ENCODE measurements at places on chromosomes 5 and 9. TPM values are rescaled to one million over a fixed set of nuclear protein-coding genes. Genes with fewer than 3 reads are reported as not detected.

DNA sequence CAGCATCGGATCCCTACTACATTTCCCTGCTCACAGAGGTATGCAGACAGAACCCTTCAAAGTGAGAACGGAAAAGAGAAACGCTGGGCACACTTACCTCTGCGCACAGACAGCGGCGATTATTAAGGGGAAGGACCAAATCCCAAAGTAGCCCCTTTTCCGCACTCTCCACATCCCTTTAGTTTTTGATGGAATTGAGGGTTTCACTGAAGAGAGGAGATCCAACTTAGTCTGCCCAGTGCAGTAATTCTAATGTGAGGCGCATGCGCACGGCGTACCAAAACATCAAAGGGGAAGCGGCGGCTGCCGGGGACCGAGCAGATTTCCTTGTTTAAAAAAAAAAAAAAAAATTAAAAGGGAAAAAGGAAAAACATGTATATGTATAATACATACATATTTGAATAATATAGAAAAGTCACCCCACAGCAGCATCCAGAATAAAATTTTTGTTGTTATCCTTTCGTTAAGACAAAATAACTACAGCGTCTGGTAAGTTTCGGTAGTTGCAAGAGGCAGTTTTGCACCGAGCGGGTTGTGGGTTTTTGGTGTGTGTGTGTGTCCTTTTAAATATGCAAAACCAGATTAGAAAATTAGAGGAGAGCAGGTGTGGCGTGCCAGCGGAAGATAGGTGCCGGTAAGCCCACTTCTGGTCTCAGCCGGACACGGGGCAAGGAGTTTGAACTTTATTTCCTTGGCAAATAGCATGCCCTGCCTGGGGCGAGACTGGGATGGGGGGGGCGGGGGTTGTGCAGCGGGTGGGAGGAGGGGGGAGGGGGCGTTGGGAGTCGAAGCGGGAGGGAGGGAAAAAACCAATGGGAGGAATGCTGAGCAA lies at the start of gene GABRB2:
TSS of gene GABRB2 (minus strand) at position 256 of the 832 bp plus-strand sequence. CDS start at position 174, 82 bp downstream.
- H3K4me3 ChIP-seq, result peak within 1 kb of the TSS; percentile 77
- peaks cover 4% of the 10 kb centered on the region for H3K4me1 ChIP-seq
- no peak for DNase-seq
- H3K27me3 ChIP-seq, result peaks cover 35% of the 10 kb centered on the region
- no peak within 1 kb of the TSS for H3K27ac ChIP-seq

DNA sequence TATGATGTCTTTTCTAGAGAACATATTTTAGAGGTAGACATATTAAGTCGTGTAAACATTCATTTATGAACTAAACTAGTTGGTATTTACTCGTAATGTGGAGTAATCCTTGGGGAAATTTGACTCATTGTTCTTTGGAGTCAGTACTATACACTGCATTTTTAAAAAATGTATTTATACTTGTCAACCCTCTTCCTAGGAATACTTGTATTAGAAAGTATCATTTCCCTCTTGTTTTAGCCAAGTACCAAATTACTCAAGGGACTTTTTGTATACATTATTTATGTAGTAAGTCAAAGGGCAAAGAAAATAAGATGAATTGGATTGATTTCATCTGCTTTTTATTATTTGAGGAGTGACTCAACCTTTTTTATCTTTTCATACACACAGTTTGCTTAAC lies 248.1 kb upstream of the IZUMO3 start:
- no peaks in the 10 kb centered on the region for H3K4me1 ChIP-seq
- DNase-seq, result no peak
- H3K27ac ChIP-seq, result no peak overlapping the region
- H3K27me3 ChIP-seq, result no peaks in the 10 kb centered on the region
- no peaks in the 10 kb centered on the region for H3K36me3 ChIP-seq

DNA sequence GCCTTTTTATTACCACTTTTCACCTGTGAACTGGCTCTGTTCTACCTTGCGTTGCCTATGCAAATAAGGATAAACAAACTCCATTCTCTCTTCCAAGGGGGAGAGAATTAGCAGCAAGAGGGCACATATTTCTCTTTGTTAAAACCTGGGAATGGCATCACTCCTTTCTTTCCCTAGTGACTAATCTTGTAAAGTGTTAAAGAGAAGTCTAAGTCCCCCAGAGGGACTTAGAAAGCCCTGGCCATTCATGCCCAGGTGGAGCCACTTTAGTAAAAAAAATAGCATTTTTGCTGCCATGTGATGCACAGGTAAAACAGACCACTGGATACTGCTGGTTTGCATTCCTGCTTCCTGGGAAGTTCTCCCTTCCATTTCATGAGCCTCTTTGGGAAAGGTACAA lies 148.4 kb downstream of the MAN2A1 start:
- no peak overlapping the region for H3K4me3 ChIP-seq
- no peaks in the 10 kb centered on the region for H3K4me1 ChIP-seq
- peaks cover 8% of the 10 kb centered on the region for H3K36me3 ChIP-seq
- no peak overlapping the region for H3K27ac ChIP-seq

DNA sequence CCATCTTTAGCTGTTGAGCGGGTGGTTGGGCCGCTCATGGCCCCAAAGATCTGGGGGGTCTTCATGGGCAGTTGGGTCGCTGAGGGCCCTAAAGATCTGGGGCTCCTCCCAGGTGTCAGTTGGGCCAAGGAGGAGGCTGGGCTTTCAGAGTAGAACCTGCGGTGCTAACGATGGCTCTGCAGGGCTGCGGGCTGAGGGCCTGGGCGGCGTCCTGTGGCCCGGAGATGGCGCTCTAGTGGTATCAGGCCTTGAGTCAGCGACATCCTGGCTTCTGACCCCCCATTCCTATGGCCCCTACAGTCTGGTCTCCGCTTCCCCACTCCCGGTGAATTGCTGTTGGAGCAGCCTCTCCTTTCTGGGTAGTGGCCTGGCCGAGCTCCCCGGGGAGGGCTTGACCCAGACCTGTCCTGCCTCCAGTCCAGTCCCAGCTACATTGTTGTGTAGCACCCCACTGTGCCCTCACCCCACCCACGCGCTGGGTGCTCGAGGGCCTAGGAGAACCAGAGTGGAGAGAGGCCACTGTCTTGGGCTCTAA lies 640 bp downstream of the C5orf58 start:
- no peaks in the 10 kb centered on the region for H3K4me1 ChIP-seq
- H3K36me3 ChIP-seq, result no peaks in the 10 kb centered on the region
- no peak overlapping the region for H3K27ac ChIP-seq
- H3K27me3 ChIP-seq, result no peaks in the 10 kb centered on the region
- no peak overlapping the region for H3K4me3 ChIP-seq

- no peak for DNase-seq
- no peaks in the 10 kb centered on the region for H3K27me3 ChIP-seq
- H3K27ac ChIP-seq, result no peak overlapping the region
- no peaks in the 10 kb centered on the region for H3K4me1 ChIP-seq
Measured at GRCh38 chr5:108487951-108488350, 106.1 kb upstream of the FBXL17 start.

ECSCR gene
- 0.70 TPM for total RNA-seq

DNA sequence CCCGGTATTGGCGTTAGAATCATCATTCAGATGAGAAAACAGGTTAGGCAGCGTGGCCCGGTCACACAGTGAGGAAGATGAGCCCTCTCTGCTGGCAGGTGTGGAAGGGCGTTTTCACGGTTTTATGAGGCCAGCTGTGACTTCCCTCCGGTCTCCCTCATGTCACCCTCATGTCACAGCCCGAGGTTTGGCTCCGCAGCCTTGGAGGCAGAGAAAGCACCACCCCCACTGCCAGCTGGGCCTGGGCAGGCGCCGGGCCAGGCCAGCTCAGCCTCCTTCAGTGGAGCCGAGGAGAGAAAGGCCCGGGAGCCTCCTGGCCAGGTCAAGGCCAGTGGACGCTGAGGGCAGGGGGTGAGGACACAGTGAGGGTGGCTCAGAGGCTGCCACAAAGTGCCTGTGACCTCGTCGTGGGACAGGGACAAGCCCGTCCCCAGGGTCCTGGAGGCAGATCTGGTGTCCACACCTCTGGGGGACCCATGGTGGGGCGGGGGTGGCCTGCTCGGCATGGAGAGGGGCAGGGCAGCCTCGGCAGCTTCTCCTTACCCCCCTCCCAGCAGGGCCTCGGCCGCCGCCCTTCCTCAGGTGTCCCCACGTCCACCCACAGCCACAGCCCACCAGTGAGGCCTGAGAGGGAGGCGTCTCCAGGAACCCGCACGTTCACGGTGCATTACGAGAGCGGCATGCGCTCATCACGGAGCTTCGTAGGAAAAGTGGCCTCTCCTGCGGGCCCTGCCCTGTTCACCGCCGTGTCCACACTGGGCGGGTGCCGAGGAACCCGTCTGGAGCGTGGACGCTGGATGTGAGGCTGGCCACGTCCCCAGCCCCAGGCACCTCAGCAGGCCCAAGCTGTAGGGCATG lies 32.2 kb downstream of the EXD3 start:
- no peaks in the 10 kb centered on the region for H3K36me3 ChIP-seq
- H3K4me1 ChIP-seq, result peaks cover 29% of the 10 kb centered on the region
- no peak overlapping the region for H3K4me3 ChIP-seq
- H3K27me3 ChIP-seq, result no peaks in the 10 kb centered on the region

- no peaks in the 10 kb centered on the region for H3K27me3 ChIP-seq
- H3K36me3 ChIP-seq, result no peaks in the 10 kb centered on the region
- H3K4me1 ChIP-seq, result no peaks in the 10 kb centered on the region
- no peak overlapping the region for H3K4me3 ChIP-seq
- no peak overlapping the region for H3K27ac ChIP-seq
- no peak for DNase-seq
Measured at GRCh38 chr5:94928891-94929290, 310.4 kb downstream of the SLF1 start.

- no peak for DNase-seq
- H3K27me3 ChIP-seq, result no peaks in the 10 kb centered on the region
- no peak overlapping the region for H3K27ac ChIP-seq
- H3K4me1 ChIP-seq, result no peaks in the 10 kb centered on the region
Measured at GRCh38 chr9:5481322-5482040, 28.9 kb upstream of the PDCD1LG2 start.

S1PR3 gene
- total RNA-seq, result 0.07 TPM

MRPL36 gene
- total RNA-seq, result 32.5 TPM

- H3K27ac ChIP-seq, result no peak overlapping the region
- DNase-seq, result no peak
- H3K4me3 ChIP-seq, result no peak overlapping the region
- H3K27me3 ChIP-seq, result peaks cover 2% of the 10 kb centered on the region
- H3K4me1 ChIP-seq, result no peaks in the 10 kb centered on the region
- no peaks in the 10 kb centered on the region for H3K36me3 ChIP-seq
Measured at GRCh38 chr5:173472164-173472563, 143.9 kb upstream of the STC2 start.

IL3 gene
- total RNA-seq, result not detected

GRCh38 chr5:32933692-32934091 lies 222.6 kb downstream of the NPR3 start:
- H3K27me3 ChIP-seq, result no peaks in the 10 kb centered on the region
- H3K4me3 ChIP-seq, result no peak overlapping the region
- no peaks in the 10 kb centered on the region for H3K36me3 ChIP-seq
- H3K4me1 ChIP-seq, result no peaks in the 10 kb centered on the region
- DNase-seq, result no peak

DNA sequence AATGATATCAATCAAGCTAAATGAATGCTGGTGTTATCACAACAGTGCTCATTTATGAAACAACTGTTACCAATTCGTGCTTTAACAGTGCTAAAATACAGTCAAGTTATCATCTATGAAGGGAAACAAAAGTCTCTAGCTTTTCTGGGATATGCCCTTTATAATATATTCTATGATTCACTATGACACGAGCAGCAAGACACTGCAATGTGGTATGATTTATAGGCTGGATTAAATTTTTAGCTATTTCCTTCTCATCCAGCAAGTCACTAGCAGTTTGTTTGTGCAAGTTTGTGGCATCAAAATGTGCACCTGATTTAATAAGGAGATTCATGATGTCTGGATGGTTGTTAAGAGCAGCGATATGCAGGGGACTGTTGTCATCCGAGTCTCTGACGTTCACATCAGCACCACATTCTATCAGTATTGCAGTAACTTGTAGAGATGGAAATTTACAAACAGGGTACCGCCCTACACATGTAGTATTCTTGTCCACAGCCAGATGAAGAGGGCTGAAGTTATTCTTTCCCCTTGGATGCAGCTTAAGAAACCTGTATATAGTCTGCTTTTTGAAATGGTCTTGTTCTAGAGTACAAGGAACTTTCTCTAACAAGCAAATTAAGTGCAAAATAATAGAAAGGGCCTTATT lies 20.3 kb downstream of the FEM1C start:
- no peak overlapping the region for H3K27ac ChIP-seq
- DNase-seq, result no peak
- H3K27me3 ChIP-seq, result no peaks in the 10 kb centered on the region
- H3K4me3 ChIP-seq, result no peak overlapping the region
- peaks cover 6% of the 10 kb centered on the region for H3K4me1 ChIP-seq
- H3K36me3 ChIP-seq, result peaks cover 6% of the 10 kb centered on the region

KCNMB1 gene
- total RNA-seq, result not detected

DNA sequence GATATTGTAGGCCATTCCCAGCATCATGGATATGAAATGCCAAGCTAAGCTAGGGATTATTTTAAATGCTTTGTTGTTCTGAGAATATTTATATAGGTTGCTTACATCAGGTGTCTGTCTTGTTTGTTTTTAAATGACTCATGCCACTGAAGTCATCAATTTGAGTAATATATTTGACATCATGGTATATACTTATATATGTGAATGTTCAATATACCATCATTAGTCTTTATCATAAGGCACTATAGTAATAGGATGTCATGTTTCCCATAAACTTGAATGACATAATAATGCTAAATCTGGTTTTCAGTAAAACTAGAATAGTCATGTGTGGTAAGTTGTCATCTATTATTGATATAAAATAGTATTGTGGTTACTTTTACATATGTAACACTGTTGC lies 13.1 kb downstream of the C9orf85 start:
- H3K27me3 ChIP-seq, result no peaks in the 10 kb centered on the region
- no peaks in the 10 kb centered on the region for H3K4me1 ChIP-seq
- no peak for DNase-seq

DNA sequence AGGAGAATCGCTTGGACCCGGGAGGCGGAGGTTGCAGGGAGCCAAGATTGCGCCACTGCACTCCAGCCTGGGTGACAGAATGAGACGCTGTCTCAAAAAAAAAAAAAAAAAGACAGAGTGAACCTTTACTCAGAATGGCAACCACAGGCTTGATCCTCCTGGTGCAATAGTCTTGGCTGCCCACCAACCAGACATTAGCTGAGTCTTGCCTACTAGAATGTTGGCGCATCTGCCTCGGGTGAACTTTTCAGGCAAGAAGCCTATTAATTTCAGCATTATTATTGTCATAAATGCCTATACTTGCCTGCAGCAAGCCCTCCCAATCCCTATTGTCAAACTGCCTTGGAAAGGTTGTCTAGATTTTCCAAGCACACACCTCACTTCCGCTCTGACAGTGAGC lies 4.2 kb downstream of the SERINC5 start:
- no peak overlapping the region for H3K27ac ChIP-seq
- peaks cover 70% of the 10 kb centered on the region for H3K4me1 ChIP-seq
- no peak overlapping the region for H3K4me3 ChIP-seq

DNA sequence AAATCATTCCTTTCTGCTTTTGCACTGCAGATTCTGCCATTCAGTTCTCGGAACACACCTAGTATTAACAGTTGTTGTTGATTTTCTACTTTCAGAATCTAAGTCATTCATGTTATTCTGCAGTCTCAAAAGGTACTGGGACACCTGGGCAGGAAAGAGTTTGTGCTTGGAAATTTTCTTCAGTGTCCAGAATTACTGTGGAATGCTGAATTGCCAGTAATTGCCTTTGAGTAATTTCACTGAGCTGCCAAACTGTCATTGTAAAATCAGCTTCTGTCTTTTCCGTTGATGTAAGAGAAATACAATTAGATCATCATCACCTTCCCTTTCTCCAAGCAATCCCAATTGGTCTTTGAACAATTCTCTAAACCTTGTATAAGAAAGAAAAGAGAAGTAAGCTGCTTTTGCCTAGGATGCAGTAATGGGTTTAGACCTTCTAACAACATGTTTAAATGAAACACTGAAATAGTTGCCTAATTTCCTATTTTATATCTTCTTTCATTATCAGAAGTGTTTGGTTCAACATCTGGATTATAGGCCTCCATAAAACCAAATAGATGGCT lies 75.7 kb upstream of the TGFBR1 start:
- peaks cover 17% of the 10 kb centered on the region for H3K4me1 ChIP-seq
- H3K36me3 ChIP-seq, result no peaks in the 10 kb centered on the region
- DNase-seq, result no peak
- H3K4me3 ChIP-seq, result no peak overlapping the region

Measured in T-cell (primary cell).